ENCODE measurements at places on chromosomes 6 and 20.

DNA sequence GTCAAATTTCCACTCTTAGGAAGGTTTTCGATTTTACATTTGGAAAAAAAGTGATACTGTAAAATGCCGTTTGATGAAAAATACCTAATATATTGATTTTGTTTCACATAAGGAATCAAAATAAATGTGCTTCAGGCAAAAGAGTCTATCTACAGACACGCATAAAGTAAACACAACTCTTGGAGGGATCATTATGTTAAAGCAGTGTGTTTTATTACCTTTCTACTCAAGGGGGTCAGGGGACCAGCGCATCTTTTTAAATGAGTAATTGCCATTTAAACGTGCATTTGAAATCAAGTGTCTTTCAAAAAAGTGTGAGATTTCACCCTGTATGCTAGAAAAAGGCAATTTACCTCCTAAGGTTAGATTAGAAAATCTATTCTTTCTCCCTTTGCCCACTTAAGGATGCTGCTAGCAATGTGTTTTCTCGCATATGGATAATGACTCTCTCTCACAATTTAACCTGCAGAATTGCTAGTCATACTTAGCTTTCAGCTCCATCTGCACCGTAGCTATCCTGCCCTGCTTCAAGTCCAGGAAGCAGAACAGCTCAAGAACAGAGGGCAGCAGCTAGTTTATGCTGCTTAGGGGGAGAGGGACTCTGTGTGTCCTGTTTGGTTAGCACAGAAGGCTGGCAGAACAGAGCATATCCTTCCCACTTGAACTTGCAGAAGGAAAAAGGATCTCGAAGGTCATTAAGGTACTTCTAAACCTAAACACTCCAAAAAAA lies 35.0 kb downstream of the NKAIN2 start:
- DNase-seq, result no peak

GRCh38 chr6:37175332-37176267 lies 5.6 kb downstream of the PIM1 start:
- DNase-seq, result peak; percentile 29

- DNase-seq, result no peak
These were observed 96.2 kb downstream of the PSMG4 start for GRCh38 chr6:3355011-3355357.

DNA sequence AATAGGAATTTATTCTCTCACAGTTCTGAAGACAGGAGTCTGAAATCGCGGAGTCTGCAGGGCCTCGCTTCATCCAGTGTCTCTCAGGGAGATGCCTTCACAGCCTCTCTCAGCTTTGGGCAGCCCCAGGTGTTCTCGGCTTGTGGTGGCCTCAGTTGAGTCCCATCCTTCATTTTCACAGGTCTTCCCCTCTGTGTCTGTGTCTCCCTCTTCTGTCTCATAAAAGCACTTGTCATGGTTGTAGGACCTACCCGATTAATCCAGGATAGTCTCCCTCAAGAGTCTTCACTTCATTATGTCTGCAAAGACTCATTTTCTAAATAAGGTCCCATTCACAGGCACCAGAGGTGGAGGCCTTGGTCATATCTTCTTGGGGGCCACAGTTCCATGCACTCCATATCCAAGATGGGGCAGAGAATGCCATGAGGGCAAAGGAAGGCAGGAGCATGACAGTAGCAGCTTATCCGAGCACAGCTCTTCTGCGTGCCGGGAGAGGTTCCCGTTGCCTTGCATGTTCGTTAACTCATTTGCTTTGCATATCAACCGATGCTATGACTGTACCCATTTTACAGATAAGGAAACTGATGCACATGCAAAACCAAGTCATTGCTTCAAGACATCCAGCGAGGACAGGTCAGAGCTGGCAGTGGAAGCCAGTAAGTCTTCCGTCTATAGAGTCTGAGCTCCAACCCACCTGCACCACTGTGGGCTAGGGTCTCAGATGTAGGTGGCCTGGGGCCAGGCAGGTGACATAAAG lies 363.8 kb upstream of the SULF2 start:
- DNase-seq, result no peak

DNA sequence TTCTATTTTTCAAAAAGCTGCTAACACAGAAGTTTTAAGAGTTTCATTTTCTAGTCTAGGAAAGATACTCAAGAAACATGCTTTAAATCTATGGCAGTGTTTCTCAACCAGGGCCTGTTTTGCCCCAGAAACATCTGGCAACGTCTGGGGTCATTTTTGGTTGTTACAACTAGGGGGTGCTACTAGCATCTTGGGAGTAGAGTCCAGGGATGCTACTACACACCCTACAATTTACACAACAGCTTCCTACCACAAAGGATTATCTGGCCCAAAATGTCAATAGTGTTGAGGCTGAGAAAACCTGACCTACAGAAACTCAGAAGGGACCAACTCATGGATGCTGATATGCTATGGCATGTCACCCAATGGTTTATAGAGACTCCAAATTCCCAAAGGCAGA lies 24.4 kb downstream of the SERAC1 start:
- peak; percentile 40 for DNase-seq

DNA sequence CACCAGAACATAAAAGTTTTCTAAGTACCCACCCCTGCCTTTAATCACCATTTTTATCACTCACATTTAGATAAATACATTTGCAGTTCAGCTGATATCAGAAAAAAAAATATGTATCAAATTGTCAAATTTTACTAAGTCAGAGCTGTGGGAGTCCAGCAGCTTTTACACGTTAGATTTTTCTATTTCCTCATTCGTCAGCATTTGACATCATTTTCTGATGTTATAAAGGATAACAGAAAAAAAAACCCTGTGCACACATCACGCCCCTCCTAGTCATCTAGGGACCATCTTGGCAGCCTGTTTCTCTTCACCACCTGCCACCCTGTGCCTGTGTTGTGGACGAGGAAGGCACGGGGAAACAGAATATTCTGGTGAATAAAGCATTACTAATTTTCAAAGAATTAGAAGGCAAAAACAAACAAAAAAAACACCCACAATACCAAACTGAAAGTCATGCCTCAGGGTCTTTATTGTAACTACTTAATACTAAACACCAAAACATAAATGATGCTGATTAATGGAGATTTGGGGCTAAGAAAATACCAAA lies 12.4 kb downstream of the B4GALT5 start:
- DNase-seq, result no peak

DNA sequence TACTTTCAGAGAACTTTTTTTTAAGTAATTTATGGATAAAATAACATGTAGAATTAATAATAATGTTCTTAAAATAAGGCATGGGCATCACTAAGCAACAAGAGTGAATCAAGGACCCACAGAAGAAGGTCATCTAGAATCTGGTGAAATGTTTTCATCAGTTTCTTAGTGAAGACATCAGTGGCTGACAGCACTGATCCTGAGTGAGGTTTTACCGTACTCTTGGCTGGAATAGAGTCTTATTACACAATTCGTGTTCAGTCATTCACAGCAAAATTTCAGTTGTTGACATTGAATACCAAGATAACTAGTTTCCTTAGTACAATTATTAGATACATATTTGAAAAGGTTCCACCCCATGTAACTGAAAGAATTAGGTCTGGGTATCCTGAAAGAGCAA lies 140.4 kb downstream of the C6orf58 start:
- no peak for DNase-seq

GRCh38 chr6:100320686-100321085 lies 144.0 kb downstream of the SIM1 start:
- no peak for DNase-seq

- DNase-seq, result no peak
These were observed 72.4 kb upstream of the NHSL1 start for GRCh38 chr6:138571585-138572166.

GRCh38 chr6:143828572-143828971 lies 14.6 kb upstream of the LTV1 start:
- DNase-seq, result no peak
